PC-3 (cell line): ENCODE measurements at places on chromosomes 7 and 10.

- DNase-seq: no peak
These were observed 146.1 kb downstream of the VPS50 start for GRCh38 chr7:93378131-93378760.

GRCh38 chr10:102801496-102801895 is 35.7 kb downstream of the CYP17A1 start:
- DNase-seq: no peak

GRCh38 chr10:74137992-74138391 is 12.6 kb downstream of the AP3M1 start:
- DNase-seq: no peak

- no peak for DNase-seq
These were observed 90.6 kb downstream of the CYP51A1 start for GRCh38 chr7:92043637-92044036.

- DNase-seq: peak; percentile 19
These were observed 6.1 kb upstream of the CPA4 start for GRCh38 chr7:130286881-130287280.

DNA sequence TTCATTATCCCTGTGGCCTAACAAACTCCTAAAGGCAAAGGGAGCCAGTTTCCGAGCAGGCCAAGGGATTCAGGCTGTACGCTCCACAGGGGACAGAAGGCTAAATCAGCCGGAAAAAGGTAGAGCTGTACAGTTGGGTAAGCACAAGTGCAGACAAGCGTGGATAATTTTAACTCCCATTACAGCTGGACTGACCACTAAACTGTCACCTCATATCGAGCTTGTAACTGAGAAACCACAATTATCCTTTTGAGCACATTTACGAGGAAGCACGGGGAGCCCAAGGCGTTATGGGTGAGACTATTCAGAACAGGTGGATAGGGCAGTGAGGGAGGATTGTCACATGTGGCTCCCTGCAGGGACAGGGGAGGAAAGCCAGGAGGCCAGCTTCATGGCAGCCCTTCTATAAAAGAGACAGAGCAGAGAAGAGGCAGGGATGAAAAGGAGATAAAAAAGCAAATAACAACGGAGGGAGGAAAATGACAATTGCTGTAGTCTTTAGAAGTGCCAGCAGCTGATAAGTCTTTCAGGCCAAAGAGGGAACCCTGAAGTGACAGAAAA is 288.0 kb downstream of the FGFR2 start:
- DNase-seq: no peak

- no peak for DNase-seq
These were observed 83.3 kb downstream of the CPXM2 start for GRCh38 chr10:123808286-123808685.

DNA sequence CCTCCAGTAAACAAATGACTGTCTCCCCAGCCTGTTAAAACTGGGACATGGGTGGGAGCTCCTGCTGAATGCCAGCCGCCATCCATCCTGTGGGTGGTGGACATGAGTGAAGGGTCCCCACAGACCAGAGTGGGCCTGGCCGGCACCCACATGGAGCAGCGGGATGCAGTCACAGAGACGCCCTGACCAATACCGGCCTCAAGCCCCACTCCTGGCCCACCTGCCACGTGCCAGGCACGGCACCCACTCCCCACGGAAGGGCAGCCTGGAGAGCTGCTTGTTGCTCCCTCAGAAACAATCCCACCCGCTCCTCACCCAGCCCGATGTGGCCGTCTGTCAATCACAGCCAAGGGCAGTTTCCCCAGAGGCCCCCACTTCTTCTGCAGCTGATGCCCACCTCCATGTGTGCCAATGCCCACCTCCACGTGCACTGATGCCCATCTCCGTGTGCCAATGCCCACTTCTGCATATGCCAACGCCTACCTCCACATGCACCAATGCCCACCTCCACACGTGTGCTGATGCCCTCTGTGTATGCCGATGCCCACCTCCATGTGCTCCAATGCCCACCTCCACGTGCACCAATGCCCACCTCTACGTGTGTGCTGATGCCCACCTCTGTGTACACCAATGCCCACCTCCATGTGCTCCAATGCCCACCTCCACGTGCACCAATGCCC is 42.8 kb upstream of the DNAAF5 start:
- no peak for DNase-seq

DNA sequence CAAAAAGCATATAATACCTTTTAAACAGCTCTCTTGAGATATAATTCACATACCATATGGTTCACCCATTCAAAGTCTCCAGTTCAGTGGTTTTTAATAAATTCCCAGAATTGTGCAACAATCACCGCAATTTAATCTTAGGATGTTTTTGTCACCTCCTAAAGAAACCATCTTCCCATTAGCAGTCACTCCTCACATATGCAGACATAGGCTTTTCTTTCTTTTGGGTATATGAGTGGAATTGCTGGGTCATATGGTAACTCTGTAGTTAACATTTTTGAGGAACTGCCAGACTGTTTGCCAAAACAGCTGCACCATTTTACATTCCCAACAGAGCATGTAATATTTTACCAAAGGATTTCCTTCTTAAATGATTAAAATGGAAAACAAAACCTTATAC is 57.0 kb downstream of the CC2D2B start:
- no peak for DNase-seq

DNA sequence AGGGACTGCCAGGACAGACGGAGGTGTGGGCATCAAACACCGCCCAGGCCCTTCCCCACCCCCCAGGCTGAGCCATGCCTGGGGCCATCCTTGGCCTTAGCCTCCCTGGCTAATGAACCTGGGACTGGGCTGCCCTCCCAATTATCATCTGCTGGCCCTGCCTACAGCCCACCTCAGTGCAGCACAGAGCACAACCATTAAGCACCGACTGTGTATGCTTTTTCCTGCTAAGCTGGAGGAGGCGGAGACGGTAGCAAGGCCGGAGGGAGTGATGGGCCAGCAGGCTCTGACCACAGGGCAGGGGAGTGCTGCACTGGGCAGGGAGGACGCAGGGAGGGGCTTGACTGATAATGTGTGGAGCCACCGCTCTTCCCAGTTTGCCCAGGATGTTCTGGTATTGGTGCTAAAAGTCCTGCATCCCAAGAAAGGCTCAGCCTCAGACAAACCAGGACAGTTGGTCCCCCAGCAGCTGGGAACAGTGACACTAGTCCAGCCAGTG is 72.0 kb downstream of the C10orf143 start:
- no peak for DNase-seq

- DNase-seq: no peak
These were observed 6.2 kb downstream of the PLXNA4 start for GRCh38 chr7:132569884-132570614.

GRCh38 chr10:71211775-71212317 is 524 bp upstream of the UNC5B start:
- DNase-seq: no peak

- no peak for DNase-seq
These were observed 114.1 kb downstream of the OR13A1 start for GRCh38 chr10:45201271-45201670.

- no peak for DNase-seq
These were observed 31.3 kb upstream of the FRAT2 start for GRCh38 chr10:97365761-97366351.

DNA sequence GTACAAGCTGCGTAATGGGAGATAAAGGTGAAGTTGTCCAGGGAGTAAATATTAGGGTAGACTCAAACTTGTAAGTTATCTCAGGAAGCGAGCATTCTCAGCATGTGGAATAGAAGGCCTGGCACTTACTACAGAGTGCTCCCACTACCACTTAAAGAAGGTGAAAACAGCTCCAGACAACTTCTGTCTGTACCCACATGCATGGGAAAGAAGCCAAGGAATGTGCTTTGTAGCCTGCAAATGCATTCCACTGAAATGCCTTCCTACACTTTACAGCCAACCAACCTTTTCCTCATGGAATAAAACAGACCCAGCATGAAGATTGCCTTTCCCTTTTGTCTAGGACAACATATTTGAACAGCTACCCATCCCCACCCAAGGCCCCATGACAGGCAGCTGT is 45.4 kb upstream of the NPSR1 start:
- DNase-seq: no peak

DNA sequence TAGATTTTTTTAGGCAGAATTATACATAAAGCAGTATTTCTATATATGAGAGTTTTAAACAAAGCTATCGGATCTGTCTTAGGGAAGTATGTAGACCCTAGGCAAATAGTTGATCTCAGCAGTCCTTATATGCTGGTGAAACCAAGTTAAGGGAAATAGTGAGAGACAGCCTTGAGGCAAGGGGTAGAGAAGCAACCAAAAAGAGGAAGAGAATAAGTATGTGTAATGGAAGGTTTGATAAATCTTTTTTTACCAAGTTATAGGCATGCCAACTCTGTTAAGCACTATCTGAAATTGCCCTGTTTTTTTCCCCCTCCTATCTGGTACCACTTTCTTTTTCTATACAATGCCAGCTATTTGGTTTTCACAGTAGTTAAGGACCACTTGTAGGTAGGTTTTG is 19.9 kb downstream of the SPAG6 start:
- DNase-seq: no peak

DNA sequence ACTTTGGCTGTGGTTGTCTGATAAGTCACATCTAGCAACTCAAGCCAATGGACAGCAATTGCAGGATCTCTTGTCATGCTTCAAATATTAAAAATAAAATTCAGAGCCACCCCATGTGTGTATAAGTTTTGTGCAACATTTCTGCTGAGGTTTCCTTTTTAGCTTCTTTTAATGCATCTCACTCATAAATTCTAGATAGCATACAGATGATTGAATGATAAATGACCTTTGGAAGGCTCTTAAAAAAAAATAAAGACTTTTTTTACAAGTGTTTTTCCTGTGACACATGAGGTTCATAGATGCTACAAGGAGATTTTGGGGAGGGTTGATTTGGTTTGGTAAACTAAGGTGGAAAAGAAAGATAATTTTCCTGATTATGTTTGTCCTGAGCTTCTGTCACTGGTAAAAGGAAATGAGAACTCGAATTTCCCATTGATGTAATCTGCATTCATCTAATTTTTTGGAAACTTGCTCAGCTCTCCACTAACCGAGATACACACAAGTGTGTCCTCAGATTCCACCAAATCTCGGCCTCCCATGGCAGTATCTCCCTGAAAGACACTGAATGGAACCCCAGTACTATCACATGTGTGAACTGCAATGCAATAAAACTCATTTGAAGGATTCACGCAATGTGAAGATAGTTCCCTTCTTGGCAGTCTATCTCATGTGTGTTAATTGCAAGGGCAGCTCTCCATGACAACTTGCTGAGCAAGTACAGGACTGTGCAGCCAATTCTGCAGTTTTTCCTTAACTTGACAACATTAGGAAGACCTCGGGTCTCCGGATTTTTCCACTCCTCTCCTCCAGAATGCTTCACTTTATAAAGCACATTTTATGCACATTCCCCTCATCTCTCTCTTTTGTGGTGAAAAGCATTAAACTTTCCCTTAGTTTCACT is 185.4 kb upstream of the PFKP start:
- DNase-seq: no peak

GRCh38 chr7:36925691-36926090 is 201.4 kb upstream of the AOAH start:
- no peak for DNase-seq

GRCh38 chr7:2711895-2712675 is 24.1 kb downstream of the AMZ1 start:
- no peak for DNase-seq

- DNase-seq: peak; percentile 5
These were observed 162.8 kb upstream of the KCND2 start for GRCh38 chr7:120110169-120110568.

- DNase-seq: no peak
These were observed 285.4 kb downstream of the HDAC9 start for GRCh38 chr7:18780938-18781337.

DNA sequence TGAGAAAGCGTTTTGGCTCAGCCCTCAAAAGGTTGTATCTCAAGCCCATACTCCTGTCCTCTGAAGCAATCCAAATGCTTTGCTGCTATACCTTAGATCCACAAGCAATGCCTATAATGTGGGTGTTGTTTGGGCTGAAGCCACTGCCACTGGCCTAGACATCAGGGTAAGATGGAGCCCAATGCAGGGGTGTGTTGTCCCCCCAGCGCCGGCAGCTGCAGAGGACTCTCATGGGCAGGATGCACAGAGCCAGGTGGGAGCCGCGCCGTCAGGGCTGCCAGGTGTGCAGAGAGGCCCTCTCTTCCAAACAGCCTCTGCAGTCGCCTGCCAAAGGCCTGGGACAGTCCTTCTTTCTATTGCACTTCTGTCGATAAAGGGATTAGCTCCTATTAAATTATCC is 205.2 kb upstream of the SHH start:
- DNase-seq: no peak

- no peak for DNase-seq
These were observed 1.9 kb upstream of the MYH16 start for GRCh38 chr7:99270702-99271101.

DNA sequence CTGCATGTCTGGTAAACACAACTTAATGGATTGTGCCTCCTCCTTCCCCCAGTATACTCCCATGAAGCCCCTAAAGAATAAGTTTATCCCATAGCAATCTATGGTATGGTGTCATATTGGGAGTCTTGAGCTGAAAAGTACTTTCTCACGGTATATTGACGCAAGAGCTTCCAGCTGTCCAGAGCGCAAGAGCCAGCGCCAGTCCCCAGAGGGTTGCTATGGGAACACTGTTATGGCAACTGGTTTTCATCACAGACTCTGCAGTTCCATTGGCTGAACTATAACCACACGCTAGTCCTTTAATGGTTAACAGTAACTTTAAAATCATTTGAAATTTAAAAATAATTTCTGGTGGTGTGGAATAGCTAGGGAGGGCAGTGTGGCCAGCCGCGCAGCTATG is 46.9 kb downstream of the PRPF18 start:
- DNase-seq: no peak

GRCh38 chr10:131143425-131144165 is 167.9 kb downstream of the TCERG1L start:
- DNase-seq: no peak

DNA sequence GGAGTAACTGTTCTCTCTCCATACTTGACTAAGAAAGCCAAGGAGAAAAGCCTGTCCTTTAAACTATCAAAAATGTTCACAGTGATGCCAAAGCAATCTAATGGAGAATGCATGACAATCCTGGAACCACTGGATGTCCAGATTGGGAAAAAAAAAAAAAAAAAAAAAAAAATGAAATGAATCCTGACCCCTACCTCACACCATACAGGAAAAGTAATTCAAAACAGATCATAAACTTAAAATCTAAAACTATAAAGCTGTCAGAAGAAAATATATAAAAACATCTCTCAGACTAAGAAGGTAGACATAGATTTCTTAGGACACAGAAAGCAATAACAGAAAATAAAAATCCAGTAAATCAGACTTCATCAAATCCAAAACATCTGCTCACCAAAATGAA is 18.4 kb downstream of the FBXW4 start:
- DNase-seq: no peak

- DNase-seq: peak; percentile 41
These were observed 72.6 kb downstream of the KCNMA1 start for GRCh38 chr10:77564731-77565589.
